Neural crest cell (in vitro differentiated cells): ENCODE measurements at places on chromosomes 2 and 18.

DNA sequence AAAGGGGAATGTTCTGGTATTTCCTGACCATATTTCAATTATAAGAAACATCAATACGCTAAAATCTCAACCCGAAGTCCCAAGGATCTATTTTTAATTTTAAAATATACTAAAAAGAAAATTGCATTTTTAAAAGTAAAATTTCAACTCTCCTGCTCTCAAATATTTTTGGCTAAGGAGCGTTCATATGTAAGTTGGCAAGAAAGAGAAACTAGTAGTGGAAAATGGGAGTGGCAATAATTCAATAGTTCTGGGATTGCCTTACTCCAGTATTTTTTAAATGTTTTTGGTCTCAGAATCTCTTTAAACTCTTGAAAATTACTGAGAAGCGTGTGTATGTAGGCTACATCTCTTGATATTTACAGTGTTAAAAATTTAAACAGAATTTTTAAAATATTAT is 72.7 kb downstream of the ACVR1 start:
- DNase-seq, result no peak

DNA sequence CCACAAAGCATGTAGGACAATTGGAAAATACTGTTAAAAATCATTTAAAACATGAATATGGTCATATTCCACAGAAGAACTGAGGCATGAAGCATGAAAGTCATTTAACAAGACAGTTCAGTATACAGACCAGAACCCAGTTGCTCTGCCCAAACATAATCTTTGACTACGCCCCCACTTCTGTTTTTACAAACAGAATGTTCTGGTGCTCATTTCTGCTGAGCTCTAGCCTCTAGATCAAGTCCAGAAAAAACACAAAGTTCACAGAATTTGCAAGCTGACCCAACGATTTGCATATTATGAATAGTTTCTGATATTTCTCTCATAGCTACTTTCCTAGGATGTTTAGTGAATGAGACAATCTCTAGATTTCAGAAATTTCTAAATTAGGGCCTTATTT is 424.9 kb downstream of the PID1 start:
- DNase-seq, result no peak

DNA sequence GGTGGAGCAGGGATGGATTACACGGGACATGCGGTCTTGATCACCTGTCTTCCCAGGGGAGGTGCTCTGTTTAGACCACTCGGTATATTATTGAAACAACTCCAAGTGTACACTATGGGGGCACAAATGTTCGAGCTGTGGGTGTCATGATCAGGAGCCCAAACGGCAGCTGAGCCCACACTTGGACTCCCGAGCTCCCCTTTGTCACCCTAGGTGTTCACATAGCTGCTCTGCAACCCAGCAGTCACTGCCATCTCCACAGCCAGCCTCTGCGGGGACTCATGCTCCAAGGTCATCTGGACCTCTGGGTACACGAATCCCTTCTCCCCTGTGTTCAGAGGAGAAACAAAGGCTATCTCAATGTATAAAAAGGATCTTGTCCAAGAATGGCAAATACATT is 46.0 kb downstream of the CAPN13 start:
- DNase-seq, result no peak

GRCh38 chr2:200695191-200695590 is 109.4 kb downstream of the AOX1 start:
- no peak for DNase-seq

GRCh38 chr2:29054430-29054829 is 19.9 kb downstream of the PCARE start:
- no peak for DNase-seq

DNA sequence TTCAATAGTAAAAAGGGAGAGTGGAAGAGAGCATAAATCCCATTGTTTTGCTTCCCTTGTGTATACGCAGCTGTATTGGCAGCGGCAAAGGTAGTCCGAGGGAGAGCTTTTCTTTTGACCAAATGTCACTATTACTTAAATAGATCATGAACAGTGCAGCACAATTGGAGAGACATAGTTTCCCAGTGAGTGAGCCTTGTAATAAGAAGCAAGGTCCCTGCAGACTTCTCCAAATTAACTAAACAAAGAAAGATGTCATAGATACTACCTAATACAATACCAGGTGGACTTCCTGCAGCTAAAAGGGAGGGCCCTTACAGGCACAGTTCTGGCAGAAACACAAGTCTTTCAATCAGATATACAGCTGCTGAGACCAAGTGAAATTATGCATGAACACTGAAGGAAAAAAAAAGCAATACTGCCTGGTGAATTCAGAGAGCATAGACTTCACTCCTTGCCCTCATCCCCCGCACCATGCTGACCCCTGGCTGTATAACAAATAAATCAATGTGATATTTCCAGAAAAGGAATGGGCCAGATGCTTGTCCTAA is 404.7 kb upstream of the CDH2 start:
- DNase-seq, result no peak

DNA sequence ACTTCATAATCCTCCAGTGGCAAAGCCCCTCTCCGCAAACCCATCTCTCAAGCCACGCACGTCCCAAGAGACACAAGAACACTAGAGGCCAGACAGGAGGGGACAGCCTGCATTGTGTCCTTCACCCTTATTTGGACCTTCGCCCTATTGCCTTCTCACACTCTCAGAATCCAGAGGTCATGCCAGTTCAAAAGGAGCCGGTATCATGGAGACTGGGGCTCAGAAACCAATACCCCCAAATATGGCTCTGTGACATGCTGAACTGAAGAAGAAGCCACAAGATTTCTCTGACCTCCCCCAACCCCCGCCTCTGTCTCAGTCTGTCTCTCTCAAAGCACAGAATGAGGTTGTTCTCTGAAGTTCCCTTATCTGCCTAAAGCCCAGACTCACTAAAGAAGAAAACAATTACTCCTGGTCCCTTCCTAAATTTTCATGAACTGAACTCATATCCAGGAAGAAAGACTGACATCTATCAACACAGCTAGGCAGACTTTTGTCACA is 19.2 kb upstream of the SPATA3 start:
- DNase-seq, result no peak
